ENCODE measurements at places on chromosomes 2 and 18. TPM values are rescaled to one million over a fixed set of nuclear protein-coding genes. Genes with fewer than 3 reads are reported as not detected.

DNA sequence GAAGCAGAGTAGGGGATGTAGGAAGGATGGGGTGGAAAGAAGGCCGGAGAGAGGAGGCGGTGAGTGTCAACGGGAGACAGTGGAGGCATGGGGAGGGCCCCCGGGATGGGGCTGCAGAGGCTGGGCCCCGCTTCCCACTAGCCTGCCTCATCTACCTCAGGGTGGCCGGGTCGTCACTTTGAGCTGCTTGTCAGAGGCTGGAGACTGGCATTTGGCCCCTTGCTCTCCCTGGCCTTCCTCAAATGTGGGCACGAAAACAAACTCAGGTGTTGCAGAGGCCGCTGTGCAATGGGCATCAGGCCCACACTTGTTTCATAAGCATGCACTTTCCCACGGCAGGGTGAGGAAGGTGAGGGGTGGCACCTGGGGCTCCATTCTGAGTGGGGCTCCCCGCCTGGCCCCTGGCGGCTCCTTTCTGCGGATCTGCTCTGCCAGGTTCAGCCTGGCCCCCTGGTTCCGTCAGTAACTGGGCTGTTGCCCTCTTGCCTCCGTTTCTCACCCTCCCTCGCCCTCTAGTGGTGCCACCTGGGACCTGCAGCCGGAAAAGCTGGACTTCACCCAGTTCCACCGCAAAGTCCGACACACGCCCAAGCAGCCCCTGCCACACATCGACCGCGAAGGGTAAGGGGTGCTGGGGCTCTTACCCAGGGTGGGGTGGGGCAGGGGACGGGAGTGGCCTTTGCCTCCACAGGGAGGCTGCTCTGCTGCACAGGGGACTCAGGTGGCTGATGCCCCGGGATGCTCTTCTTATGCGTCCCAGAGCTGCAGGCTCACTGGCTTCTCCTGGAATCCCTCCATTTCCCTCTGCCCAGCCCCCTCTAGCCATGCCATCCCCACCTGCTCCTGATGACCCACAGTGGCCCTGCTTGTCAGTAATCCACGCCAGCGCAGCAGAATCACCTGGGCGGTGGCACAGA is 125.4 kb downstream of the CTIF start:
- no peak for DNase-seq

- DNase-seq: no peak
These were observed 22.3 kb upstream of the SERPINB5 start for GRCh38 chr18:63454497-63454896.

GRCh38 chr2:215145611-215146010 is 7.2 kb upstream of the ABCA12 start:
- no peak for DNase-seq

DNA sequence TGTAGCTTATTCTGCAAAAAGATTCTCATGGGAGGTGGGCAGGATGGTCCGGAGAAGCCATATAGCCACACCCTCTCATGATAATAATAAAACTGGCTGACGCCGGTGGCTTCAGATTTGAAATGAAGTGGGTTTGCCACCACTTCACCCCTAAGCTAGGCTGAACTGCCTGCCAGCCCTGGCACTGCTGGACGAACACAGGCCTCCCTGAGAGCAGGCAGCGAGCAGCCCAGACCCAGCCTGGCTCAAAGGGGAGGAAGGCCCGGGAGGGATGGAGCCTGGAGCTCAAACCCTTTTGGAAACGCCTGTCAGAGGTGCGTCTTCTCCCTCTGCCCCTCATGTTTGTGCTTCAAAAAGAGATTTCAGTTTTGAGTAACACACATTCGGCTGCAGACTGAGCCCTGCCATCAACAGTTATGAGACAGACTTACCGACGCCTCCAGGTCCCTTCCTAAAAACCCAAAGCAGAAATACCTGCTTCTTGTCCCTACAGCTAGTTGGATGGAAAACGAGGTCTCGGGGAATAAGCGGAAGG is 71.1 kb upstream of the HPCAL1 start:
- DNase-seq: peak; percentile 42

DNA sequence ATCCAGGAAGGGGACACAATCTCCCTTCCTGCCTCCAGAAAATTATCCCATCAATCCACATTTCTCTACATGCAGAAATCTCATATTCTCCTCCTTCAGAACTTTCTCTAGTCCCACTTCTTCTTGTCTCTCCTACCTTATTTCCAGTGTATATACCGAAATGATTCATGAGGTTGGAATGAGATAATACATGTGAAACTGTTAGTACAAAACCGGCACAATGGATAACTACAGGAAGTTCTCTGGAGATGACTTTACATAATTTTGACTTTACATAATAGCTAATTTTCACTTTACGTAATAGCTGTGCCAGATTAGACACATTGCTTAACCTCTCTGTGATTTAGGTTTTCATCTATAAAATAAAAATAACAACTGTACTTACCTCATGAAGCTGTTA is 801.3 kb downstream of the ERBB4 start:
- no peak for DNase-seq

- DNase-seq: no peak
These were observed 677 bp upstream of the TMEM178A start for GRCh38 chr2:39664888-39665591.

DNA sequence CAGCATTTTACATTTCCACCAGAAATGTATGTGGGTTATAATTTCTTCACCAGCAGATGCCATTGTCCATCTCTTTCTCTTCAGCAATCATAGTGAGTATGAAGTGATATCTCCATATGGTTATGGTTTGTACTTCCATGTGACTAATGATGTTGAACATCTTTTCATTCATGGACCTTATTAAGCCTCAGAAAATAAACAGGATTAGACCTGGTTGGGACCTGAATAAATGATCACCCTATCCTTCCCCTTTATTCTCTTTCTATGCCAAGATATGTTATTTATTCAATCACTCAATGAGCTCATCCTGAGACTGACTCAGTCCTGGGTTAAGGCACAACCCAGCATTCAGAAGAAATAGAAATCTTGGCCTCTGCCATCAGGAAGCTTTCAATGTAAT is 86.6 kb downstream of the ANTXR1 start:
- no peak for DNase-seq

DNA sequence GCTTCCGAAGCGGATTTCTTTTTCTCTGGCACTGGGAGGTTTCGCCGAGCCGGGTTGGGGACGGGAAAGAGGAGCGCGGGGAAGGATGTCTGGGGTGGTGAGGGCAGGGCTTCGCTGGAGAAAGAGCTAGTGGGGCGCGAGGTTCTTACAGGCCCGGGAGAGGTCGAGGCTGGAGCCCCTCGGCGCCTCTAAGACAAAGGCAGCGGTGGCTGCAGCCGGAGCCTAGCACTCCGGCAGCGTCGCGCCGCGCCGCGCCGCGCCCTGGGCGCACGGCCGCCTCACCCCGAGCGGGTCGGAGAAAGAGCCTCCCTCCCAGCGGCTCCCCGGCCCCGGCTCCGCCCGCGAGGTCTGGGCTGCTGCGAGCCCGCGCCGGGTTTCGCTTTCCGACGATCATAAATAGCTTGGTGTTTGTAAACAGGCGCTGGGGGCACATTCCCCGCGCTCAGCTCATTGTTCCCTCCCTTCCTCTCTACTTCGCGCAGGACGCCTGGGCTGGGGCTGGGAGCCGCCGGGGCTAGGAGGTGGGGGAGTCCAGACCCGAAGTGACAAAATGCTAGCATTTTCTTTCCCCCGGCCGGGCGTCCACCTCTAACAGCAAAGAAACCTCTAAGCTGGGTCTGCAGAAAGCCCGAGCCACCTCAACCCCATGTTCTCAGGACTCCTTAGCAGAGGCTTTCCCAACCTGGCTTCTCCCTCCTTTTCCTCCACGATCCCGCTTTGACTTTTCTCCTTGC is 813 bp upstream of the MEIS1 start:
- DNase-seq: peak; percentile 81

GRCh38 chr2:38243186-38243880 is 133.7 kb downstream of the ATL2 start:
- no peak for DNase-seq

DNA sequence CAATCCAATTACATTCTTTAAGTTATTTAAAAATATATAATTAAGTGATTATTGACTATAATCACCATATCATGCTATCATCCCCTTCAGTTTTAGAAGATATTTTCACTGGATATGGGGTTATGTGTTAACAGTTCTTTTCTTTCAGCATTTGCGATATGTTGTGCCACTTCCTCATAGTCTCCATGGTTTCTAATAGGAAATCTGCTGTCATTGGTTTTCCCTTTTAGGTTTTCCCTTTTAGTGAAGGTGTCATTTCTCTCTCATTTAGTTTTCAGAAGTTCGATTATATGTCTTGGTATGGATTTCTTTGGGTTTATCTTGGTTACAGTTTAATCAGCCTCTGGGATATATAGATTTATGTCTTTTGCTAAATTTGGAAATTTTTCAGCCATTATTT is 34.8 kb upstream of the EPG5 start:
- no peak for DNase-seq

DNA sequence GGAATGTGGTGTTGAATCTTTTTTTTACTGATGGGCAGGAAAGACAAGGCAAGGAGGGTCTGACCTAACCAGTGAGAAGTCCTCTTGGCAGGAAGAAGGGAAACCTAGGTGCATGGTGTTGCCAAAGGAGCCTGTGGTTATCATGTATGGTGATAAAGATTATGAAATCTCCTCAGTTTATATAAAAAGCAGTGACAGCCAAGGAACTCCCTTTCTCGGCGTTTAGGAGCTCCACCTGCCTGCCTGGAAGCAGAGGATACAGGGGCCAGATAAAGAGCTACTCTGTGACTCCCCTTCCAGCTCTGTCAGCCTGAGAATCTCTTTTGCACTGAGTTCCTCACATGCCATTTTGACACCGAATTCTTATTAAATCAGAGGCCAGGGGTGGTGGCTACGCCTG is 26.1 kb downstream of the COLEC12 start:
- DNase-seq: no peak

DNA sequence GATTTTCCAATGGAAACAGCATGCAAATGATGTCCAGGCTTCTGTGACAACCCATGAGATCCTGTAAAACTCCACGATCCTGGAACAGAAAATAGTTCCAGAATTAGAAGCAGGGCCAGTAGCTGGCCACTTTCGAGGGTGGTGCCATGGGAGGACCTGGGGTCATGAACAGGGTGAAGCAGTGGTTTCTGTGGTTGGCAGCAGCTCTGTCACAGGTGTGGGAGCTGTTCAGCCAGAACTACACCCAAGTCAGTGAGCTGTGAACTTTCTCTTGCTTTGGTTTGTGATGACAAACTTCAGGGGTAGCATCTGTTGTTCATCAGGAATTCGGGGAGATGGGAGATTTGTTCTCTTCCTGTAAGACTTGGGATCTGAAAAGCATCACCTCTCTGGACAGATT is 314.4 kb upstream of the NT5C1B start:
- no peak for DNase-seq

- DNase-seq: no peak
These were observed 590 bp downstream of the MDH1 start for GRCh38 chr2:63589148-63589958.

MZT2B gene
- total RNA-seq: 269 TPM

CD8B2 gene
- not detected for total RNA-seq

C2orf78 gene
- not detected for total RNA-seq

AGFG1 gene
- total RNA-seq: 49.3 TPM

TNS1 gene
- total RNA-seq: 249 TPM

ZSWIM2 gene
- total RNA-seq: not detected

TRAF3IP1 gene
- total RNA-seq: 15.1 TPM

TXNDC2 gene
- total RNA-seq: 0.28 TPM

TSHZ1 gene
- total RNA-seq: 7.8 TPM

Data from chondrocyte (in vitro differentiated cells).